ENCODE measurements at places on chromosomes 1 and 21.

GRCh38 chr1:12610941-12611340, 7.1 kb downstream of the DHRS3 start:
- no peak for DNase-seq

- DNase-seq = no peak
Measured at GRCh38 chr1:159598196-159598595, 10.6 kb downstream of the APCS start.

DNA sequence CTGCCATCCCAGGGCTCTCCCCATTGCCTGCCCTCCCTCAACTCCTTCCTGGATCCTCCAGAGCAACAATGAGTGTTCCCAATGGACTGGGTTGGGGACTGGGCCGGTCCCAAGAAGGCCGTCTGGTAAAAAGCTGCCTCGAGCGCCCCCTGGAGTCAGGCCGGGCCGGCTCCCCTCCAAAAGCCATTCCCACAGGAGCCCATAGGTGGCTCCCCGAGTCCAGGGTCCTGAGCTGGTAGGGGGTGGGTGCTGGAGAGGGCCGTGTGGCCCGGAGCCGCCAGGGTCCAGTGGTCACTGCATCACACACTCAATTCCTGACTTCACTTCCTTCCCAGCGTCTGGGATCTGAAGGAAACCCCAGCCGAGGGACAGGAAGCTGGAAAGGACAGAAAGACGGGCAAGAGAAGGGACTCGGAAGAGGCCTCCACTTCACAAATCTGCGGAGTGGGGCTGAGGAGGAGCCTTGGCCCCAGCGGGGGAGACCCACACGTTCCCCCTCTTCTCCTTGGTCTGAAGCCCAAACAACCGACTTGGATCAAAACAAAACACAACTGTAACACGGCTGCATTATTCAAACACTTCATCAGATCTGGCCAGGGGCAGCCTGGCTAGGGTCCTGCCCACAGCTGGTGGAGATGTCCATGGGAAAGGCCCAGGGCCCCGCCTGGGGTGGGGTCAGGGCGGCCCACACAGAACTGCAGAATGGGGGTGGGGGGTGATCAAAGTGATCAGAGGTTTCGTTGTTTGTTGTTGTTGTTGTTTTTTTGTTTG, 10.9 kb upstream of the ALDH4A1 start:
- peak; percentile 59 for DNase-seq

GRCh38 chr21:18951271-18952038, 547.9 kb upstream of the TMPRSS15 start:
- DNase-seq = no peak

GRCh38 chr1:4550941-4551340, 103.5 kb upstream of the AJAP1 start:
- no peak for DNase-seq

DNA sequence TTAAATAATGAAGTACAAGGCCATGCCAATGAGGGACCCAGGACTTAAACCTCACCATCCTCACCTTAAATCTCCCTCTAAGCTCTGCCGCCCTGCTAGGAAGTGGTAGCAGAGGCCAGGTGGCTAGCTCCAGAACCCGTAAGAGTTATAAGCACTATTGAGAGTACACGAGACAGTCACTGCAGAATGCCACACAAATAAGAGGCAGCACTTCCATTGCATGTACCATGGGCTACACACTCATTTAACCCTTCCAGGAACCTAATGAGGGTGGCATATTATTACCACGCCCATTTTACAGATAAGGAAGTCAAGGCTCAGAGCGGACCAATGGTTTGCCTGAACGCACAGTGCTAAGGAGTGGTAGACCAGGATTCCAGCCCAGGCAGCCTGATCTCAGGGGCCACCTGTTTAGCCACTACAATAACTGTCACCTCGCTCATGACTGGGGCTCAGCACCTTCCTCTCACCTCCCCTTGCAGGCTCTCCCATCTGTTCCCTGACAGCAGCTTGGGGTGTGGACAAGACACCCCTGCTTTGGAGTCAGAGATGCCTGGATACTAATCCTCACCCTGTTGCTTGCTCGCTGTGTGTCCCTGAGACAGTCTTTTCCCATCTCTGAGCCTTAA, 54.8 kb upstream of the ID3 start:
- DNase-seq = no peak

DNA sequence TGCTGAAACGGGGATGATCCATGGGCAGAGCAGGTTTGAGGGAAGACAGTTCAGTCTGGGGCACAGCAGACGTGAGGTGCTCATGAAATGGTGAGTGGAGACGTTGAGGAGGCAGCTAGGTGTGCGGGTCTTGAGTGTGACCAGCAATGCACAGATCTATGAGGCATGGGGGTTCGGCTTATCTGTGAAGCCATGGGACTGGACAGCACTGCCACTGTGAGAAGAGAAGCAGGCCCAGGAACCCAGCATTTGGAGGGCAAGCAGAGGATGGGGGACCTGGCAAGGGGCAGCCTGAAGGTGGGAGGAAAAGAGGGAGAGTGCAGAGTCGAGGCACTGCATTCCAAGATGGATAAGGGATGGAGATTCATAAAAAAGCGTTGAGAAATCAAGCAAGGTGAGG, 8.0 kb downstream of the CSF1 start:
- no peak for DNase-seq

GRCh38 chr1:156489166-156489934, 11.2 kb downstream of the MEF2D start:
- peak; percentile 47 for DNase-seq

DNA sequence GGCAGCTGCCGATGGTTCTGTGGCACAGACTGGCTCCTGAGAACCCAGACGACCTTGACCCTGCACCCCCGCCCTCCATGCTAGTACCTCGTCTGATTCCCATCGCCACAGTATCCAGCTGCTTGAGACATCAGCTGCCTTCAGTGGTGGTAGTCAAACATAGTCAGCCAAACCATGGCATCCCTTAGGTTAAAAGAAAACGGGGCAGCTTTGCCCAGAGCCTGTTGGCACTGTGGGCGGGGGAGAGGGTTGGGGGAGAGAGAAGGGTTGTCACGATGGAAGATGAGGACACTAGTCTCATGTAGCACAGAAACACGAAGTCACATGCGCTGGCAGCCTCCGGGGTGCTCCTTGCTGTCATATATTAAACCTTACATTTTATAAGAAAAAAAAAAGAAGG, 961 bp upstream of the TDRD5 start:
- DNase-seq = no peak

DNA sequence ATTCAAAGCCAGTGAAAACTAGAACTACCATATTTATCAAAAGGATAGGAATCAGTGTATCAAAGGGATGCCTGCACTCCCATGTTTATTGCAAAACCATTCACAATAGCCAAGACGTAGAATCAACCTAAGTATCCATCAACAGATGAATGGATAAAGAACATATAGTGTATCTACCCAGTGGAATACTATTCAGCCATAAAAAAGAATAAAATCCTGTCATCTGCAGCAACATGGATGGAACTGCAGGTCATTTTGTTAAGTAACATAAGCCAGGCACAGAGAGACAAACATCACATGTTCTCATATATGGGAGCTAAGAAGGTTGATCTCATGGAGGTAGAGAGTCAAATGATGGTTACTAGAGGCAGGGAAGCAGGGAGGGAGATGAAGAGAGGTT, 110.0 kb downstream of the PAX7 start:
- DNase-seq = no peak

DNA sequence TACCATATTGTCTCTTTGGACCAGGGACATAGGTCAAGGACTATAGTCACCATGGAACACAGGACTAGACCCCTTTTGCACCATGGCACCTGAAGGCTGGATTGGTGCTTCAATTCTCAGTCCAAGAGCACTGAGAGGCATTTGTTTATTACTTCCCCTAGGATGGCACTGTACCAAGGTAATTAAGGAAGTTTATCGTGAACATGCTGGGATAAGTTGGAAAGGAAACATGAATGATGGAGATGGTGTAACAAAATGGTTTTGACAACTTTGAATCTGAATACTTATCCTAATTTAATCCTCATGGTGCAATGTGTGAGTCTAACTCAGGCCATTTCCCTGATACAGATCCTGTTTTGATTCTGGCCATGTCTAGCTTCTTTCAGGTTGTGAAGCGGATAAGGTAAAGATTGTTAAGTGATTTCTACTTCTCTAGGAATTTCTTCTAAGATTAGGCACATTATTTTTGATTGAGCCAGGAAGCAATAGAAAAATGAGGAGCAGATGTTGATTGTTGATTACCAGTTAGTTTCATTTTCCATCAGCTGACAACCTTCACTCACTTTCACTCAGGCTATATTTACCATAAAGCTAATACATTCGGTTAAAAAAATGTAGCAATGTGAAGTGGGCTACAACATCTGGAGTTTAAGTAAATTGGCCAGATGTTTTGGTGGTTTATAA, 37.3 kb upstream of the SIPA1L2 start:
- no peak for DNase-seq

DNA sequence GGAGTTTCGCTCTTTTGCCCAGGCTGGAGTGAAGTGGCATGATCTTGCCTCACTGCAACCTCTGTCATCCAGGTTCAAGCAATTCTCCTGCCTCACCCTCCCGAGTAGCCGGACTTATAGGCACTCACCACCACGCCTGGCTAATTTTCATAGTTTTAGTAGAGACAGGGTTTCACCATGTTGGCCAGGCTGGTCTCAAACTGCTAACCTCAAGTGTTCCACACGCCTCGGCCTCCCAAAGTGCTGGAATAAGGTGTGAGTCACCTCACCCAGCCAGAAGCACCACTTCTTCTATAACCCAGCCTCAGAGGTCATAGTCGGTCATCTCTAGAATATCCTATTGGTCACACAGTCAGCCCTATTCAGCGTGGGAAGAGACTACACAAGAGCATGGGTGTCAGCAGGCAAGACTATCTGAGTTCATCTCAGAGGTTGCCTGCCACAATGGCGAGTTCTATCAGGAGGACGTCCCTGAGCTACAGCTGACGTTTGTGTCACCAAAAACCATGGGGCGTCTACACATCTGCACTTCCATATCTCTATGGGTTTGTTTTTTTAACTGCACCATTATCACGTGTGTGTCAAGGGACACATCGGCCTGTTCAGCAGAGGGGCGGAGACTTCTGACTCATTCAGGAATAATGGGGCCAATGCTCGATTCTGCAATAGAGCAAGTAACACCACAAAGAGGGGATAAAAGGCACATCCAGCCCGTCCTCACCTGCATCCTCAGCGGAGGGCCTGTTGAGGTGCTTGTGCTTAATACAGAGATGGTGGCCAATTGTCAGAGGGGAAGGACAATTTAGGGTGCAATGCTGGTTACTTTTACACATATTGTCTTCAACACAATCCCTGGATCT, 256.3 kb upstream of the IRF2BP2 start:
- DNase-seq = no peak

- no peak for DNase-seq
Measured at GRCh38 chr1:8604041-8604945, 213.1 kb downstream of the RERE start.

- no peak for DNase-seq
Measured at GRCh38 chr1:202692959-202693555, 17.2 kb downstream of the SYT2 start.

GRCh38 chr1:65148548-65149350, 746 bp downstream of the AK4 start:
- DNase-seq = no peak

DNA sequence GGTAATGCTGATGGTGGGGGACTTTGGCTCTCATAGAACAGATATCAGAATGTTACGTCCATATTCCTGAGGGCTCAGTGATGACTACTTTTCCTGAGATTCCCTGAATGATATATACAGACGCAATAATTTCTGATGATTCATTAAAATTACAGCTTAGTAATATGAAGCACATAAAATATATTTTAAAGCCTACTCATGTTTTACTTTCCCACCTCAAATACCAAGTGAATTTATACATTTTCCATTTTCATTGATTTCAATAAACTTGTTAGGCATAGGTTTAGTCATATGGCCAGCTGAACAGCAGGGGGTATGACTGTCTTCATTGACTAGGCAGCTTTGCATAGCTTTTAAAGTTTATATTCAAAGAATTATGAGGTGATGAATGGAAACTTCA, 26.2 kb upstream of the PDC start:
- DNase-seq = no peak

DNA sequence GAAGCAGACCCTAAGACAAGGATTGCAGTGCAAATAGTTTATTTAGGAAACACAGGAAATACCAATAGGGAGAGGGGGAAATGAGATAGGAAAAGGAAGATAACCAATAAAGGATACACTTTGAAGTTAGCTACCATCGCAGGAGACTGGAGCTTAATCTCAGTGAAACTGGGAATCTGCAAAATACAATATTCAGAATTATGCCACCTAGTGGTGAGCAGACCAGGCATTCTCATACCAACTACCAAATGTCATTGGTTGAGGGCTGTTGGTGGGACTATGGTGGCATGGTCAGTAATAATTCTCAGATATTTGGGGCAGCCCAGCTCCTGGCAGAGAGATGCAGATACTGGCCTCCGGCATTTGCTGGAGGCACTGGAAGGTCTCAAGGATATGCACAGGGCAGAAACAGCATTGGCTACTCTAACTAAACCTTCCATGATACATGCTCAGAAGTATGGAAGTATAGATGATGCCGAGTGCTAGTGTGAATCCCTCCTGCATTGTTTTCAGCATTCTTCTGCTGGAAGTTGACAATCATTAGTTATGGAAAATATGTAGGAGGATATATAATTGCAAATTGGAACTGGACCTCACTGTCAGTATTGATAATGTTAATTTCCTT, 11.8 kb upstream of the ZFP69B start:
- DNase-seq = no peak

DNA sequence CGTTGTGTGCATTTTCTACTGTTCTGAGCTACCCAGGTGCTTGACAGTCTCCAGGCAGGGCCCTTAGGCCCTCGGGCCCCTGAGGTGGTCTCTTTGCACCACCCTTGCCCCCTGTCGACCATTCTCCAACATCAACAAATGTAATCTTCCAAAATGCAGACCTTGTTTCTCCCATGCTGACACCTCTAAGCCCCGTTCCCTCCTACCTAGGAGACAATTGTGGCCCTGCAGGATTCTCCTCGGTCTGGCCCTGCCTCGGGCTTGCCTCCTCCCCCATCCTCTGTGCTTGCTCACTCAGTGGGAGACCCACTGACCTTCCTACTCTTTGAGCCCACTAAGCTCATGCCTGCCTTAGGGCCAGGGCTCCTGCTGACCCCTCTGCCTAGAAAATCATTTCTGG, 104.2 kb upstream of the TARDBP start:
- no peak for DNase-seq

DNA sequence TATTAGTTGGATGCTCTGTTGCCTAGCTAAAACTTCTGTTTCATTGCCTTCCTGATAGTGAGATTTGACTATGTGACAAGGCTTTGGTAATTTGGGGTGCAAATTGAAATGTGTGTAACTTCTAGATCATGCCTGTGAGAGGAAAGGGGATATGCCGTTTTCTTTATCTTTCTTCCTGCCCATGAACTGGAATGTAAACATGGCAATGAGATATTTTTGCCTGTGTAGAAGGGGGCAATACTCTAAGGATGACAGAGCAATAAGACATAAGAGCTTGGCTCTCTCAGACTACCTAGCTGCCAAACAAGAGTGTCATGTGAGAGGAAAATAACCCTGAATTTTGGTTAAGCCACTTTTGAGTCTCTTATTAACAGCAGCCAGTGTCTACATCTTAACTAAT, 49.7 kb downstream of the RAP1A start:
- DNase-seq = no peak

GRCh38 chr1:46457178-46457577, 32.5 kb upstream of the DMBX1 start:
- no peak for DNase-seq
